Tibial artery (tissue), 4 donors: ENCODE measurements at places on chromosomes 5 and 9.

DNA sequence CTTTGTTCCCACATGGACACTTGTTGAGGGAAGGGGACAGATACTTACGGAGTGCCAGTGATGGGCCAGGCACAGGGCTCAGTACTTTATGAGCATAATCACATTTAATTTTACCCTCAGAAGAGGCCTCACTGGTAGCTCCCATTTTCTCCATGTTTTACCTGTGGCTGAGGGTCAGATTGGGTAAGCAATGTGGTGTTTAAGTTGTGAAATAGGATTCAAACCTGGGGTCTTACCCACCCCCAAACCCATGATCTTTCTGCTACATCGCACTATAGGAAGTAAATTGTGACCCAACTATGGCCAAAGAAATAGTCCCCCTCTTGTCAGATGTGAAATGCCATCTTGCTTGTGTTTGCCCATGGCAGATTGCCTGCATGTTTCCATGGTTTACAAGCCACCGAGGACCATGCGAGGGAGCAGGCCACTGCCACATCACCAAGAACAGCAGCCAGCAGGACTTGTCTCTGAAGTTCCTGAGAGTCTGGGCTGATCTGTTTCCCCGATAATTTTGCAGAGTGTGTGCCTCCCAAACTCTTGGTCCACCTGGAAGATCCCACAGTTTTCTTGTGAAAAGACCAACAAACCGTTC, 95.4 kb downstream of the MACROH2A1 start:
- DNase-seq: no peak

DNA sequence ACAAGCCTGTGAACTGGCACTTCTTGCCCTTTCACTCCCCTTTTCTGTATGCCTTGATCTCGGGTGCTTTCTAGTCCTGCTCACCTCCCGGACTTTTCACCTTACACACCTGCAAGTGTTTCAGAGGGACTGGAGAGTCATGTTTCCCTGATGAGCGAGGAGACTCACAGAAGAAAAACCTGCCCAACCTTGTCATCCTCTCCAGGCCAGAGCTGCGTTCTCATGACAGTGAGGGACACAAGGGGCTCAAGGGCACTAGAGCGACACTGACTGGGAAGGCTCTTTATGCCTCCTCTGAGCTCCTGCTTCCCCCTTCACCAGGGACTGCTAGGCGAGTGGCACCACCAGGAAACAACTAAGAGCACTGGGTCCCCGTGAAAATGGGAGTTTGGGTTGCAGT, 376.9 kb upstream of the RPS23 start:
- no peak for DNase-seq

DNA sequence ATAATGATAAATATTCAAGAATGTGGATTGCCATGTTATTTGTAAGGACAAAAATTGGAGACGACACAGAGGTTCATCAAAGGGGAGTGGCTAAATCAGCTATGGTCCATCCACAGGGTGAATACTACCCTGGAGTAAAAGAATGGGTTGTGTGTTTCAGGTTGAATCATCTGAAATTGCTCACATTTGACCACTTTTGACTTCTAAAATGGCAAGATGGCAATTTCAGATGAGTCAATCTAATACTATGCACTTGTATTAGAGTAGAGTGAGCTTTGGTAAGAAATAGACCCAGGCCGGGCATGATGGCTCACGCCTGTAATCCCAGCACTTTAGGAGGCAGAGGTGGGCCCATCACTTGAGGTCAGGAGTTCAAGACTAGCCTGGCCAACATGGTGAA, 131.8 kb downstream of the GAPVD1 start:
- no peak for DNase-seq

- DNase-seq: no peak
Measured at GRCh38 chr5:882253-883183, 10.1 kb downstream of the BRD9 start.

GRCh38 chr5:151924564-151925301, at the start of gene GLRA1:
Gene GLRA1 (minus strand): TSS chr5:151924851. CDS start chr5:151924549, 302 bp downstream.
- DNase-seq: no peak

DNA sequence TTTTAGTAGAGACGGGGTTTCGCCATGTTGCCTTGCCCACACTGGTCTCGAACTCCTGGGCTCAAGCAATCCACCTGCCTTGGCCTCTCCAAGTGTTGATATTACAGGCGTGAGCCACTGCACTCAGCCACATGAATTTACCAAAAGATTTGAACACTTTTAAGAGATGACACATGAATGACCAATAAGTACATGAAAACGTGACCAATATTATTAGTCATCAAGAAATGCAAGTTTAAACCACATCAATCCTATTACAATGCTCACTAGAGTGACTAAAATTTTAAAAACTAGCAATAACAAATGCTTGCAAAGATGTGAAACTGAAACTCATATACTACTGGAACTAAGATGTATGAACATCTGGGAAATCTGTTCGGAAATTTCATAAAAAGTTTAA, 54.3 kb downstream of the NR6A1 start:
- no peak for DNase-seq

- no peak for DNase-seq
Measured at GRCh38 chr9:130973686-130974281, 34.7 kb upstream of the FIBCD1 start.

DNA sequence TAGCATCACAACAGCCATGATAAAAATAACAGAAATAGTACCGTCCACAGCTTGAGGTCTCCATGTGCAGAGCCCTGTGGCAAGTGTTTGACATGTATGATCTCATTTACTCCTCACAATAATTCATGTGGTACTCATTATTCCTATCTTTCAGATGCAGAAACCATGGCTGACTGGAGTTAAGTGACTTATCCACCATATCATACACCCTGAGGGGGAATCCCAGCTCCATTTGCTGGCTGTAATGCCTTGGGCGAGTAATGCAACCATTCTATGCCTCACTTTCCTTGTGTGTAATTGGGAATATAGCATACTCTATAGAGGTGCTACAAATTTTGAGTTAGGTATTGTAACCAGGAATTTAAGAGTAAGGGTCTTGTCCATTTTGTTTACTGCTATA, 347.0 kb upstream of the CLINT1 start:
- DNase-seq: no peak

GRCh38 chr9:106622164-106622487, 240.8 kb upstream of the ZNF462 start:
- no peak for DNase-seq

DNA sequence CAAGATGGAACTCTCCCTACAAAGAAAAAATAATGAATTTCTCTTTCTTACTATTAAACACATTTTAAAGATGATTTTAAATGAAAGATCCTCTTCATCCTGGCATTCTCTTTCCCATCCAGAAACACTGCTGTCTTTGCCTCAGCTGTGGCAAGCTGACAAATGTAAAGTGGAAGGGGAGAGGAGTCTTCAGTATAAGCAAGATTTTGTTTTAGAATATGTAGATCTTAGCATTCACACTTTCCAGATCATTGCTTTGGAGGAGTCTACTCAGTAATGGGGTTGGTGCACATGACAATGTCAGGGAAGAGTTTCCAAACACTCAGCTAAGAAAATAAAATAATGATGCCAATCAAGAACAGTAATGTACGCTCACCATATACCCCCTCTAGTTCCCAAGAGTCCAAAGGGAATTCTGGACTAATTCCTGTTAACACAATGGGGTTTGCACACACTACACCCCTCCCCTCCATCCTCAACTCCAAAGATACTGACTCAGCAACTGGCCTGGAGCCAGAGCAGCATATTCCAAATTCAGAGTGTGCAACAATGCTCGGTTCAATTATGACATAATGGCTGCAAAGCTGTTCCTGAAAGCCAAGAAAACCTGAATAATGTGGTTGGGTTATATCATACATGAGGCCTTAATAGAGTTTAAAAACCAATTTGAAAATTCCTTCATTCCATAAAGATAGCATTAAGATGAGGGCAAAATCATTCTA, 4.6 kb downstream of the C5orf63 start:
- DNase-seq: no peak

DNA sequence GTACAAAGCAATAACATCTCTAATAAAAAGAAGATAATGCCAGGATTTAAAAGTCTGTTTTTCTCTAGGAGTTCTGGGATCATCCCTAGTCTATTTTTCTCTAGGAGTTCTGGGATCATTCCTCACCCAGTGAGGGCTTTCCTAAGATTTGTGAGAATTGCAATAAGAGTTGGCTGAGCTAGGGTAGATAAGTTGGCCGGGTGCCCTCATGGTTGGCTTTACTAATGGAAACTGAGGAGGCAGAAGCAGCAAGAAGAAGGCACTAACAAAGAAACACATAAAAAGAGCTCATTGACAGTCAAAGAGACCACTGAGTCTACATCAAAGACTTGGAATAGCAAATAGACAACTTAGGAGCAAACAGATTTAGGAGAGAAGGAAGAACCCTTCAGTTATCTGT, 4.2 kb downstream of the SLC1A3 start:
- DNase-seq: peak; percentile 68

- no peak for DNase-seq
Measured at GRCh38 chr9:123710299-123710698, 219.6 kb downstream of the DENND1A start.

DNA sequence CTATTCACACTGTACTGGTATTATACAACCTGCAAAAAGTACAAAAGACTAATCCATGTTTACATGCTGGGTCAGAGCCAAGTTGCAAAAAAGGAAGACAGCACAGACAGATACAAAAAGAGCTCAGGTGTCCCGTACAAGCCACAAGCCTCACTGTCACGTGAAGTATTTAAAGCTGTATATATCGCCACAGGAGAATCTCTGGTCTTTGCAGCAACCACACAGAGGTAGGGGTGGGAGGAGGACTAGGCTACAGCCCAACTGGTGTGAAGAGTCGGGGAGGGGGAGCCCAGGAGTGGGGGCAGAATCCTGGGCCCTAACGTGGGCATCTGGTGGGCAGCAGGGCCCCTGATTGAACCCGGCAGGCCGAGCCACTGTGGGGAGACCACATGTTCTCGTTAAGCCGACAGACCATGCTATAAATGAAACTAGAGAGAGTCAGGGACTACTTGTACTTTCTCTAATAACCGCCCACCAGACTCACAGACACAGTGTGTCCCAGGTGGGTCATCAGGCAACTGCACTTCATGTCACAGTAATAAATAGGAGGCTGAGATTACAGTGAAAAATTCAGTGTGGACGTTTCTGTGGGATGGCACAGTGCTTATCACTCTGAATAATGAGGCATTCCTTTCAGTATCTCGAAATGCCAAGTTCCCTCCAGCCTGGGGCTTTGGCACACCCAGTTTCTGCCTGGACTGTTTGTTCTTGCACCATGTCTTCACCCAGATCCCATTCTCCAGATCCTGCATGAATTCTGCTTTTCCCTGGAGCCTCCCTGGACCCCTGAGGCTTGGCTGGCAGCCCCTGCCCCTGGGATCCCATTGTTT, 79.3 kb upstream of the SH3PXD2B start:
- DNase-seq: no peak

DNA sequence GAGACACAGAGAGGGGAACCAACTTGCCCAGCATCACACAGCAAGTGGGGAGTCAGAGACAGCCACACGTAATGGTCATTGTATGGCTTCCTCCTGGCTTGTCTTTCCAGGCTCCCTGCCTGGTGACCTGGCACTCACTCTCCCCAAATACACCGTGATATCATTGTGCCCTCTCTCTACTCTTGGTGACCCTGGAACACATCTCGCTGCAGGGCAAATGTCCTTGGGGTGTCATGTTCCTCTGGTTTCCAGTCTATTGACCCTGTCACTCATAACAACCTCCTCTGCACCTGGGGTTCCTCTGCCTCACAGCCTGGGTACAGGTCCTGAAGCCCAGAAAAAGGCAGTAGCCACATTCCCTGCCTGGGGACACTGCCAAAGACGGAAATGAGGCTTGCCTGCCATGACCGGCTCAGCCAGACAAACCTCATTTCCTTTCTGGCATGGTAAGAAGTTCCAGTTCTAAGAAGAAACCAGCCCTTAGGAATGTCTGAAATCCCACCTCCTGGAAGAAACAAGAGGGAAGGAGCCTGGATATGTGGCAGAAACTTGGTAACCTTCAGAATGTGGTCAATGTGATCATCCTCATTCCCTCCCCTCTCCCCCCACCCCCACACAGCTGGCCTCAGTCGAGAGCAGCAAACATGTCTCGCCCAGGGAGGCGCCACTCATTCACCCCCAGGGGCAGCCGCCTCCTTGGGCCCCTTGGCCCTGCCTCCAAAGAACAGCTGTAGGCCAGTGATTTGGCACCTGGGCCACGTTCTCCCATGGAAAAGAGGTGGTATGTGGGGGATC, 30.6 kb upstream of the SMU1 start:
- no peak for DNase-seq

- DNase-seq: no peak
Measured at GRCh38 chr5:151906246-151906645, 18.4 kb downstream of the GLRA1 start.

DNA sequence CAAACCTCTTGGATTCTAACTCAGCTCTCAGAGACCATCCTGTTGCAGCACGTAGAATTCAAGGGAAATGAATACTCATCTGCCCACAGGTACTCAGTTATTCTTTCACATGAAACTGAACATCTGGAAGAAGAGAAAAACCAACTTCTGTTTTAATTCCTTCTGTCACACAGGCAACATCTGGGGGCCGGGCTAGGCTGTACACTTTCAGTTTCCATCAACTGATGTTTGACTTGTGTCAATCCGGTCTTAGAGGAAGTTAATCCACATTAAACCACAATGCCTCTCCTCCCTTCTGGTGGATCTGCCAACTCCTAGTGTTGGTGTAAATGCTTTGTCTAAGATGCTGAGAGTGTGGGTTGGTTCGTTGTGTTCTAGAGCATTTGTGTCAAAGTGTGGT, 17.6 kb downstream of the DMRT3 start:
- no peak for DNase-seq

DNA sequence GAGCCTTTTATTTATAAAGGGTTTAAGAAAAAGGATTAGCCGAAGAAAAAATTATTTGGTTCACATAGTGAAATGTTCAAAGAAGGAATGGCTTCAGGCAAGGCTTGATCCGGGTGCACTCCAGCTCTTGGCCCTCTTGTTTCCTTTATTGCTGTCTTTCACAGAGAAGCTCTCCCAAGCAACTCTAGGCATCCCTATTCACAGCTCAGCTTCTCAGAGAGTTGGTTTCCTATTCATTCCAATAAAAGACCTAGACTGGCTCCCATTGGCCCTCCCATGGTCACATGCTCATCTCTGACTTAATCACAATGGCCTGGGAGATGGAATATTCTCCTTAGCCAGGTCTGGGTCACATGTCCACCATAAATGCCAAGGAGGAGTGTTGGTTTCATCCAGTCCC, 9.4 kb upstream of the FGFR4 start:
- DNase-seq: no peak

GRCh38 chr5:149310947-149311658, 34.2 kb upstream of the GRPEL2 start:
- DNase-seq: peak; percentile 40
